ENCODE measurements at places on chromosomes 6 and 20.

DNA sequence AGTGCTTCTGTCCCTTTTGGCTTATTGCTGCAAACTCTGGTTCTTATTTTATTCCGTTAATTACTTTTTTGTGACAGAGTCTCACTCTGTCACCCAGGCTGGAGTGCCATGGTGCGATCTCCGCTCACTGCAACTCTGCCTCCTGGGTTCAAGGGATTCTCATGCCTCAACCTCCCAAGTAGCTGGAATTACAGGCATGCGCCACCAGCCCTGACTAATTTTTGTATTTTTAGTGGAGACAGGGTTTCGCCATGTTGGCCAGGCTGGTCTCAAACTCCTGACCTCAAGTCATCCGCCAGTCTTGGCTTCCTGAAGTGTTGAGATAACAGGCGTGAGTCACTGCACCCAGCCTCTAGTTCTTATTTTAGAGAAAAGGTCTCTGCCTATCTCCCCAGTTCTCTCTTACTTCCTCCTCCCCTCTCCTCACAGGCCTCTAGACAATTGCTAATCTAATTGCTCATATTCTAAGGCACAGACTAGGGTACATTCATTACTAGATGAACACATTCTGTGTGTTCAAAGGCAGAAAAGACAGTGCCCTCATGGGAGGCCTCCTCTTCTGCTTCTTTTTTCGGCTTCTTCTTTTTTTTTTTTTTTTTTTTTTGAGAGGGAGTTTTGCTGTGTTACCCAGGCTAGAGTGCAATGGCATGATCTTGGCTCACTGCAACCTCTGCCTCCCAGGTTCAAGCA lies 27.0 kb downstream of the EDEM2 start:
- DNase-seq, result no peak

GRCh38 chr20:889932-890463 lies 26.1 kb downstream of the ANGPT4 start:
- DNase-seq, result no peak

GRCh38 chr6:53986165-53986720 lies 125.0 kb upstream of the MLIP start:
- no peak for DNase-seq

GRCh38 chr6:148593130-148593812 lies 153.6 kb upstream of the UST start:
- no peak for DNase-seq

GRCh38 chr6:122180132-122180531 lies 219.3 kb upstream of the HSF2 start:
- DNase-seq, result no peak

GRCh38 chr20:62387219-62387913 lies 463 bp downstream of the RPS21 start:
- no peak for DNase-seq

- DNase-seq, result no peak
These were observed 214.0 kb downstream of the CLIC5 start for GRCh38 chr6:45801471-45802289.

DNA sequence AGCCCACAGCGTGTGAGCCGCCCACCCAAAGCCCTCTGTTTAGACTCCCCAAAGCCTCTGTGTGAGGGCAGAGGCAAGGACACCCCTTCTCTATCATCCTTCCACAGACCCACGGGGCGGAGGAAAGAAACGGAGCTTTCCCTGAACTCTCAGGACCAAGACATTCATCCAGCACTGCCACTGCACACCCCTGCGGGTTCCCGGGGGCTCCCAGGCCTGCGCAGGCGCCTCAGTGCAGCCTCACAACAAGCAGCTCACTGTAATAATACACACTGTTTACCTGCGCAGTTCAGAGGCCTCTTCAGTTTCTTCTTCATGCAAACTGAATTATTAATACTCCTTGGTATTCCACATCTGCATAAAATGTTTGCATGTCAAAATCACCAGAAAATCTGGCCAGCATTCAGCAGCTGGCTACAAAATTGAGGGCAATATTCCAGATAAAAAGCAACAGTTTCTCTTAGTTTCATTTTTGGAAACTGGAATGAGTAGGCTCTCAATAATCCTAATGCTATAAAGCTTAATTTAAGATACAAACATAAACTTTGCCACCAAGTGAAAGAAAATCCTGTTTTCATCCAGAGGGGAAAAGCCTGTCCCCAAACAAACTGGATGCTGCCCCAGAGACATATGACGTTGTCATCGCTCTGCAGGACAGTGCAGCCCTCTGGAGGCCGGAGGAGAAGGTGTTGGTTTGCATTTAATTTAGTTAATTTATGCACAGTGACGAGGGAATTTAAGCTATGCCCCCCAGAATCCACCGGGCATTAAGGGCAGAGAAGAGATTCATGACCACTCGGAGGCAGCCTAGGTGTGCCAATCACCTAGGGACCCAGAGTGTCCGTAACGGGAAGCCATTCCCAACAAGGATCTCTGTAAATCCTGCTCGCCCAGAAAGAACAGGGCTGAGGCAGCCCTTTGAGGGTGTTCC lies 45.3 kb downstream of the NINL start:
- DNase-seq, result no peak

GRCh38 chr6:47810885-47811284 lies 29.1 kb downstream of the OPN5 start:
- DNase-seq, result no peak

- DNase-seq, result no peak
These were observed 50.4 kb downstream of the HMGCLL1 start for GRCh38 chr6:55528624-55529023.

DNA sequence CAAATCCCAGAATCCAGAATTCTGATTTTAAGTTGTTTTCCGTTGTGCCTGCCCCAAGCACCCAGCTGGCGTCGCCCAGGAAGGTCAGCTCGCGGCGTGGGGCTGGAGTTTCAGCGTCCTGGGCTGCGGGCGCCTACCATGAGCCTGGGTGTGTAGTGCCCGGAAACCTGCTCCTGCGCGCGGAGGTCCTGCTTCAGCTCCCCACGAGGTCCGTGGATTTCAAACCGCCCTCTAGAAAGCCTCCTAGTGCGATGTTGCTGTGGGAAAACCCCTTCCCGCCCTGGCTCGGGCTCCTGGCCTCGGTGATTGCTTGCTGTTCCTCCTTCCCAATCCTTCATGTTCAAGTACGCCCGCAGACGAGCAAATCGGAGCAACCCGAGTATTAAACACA lies 51.3 kb upstream of the NRN1 start:
- DNase-seq, result no peak

DNA sequence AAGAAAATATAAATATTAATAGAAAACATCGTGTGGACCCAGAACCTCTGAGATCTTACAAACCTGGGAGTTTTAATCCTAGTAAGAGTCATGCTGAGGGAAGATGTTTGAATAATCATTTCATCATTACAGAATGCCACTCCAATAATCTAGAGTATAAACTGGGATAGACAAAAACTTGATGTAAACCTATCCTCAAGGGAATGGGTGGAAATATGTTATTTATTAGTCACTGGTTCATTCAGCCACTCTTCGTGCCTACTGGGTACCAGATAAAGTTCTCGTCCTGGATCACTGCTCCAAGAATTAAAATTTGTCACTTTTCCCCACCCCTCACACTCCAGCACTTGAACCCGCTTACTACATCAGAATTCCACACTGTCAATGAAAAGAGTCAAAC lies 7.7 kb downstream of the HLA-B start:
- DNase-seq, result no peak

DNA sequence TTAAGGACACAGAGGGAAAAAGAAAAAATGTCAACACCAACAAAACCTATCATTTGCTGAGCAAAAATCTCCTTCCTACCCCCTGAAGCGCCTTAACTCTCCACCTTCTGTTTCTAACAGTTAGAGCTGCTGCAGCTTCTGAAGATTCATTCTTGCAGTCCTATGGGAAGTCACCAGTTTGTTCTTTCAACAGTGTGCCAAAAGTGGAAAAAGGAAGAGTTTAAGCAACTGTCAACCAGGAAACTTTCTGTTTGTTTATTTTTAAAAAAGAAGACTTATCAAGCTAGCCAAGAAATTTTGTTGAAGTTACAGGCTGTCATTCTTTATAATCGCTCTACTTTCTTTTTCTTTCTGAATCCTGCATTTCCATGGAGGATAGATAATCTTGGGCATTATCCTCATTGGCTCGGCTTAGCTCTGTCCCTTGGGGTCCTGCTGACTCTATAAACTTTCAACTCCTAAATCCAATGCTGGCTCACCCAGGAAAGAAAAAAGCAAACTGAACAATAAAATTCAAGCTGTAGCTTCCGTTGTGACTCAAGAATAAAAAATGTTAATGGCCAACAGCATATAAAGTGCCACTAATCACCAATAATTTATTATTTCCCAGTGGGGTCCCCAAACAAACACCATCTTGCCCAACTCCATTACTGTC lies 172.8 kb upstream of the CITED2 start:
- no peak for DNase-seq

DNA sequence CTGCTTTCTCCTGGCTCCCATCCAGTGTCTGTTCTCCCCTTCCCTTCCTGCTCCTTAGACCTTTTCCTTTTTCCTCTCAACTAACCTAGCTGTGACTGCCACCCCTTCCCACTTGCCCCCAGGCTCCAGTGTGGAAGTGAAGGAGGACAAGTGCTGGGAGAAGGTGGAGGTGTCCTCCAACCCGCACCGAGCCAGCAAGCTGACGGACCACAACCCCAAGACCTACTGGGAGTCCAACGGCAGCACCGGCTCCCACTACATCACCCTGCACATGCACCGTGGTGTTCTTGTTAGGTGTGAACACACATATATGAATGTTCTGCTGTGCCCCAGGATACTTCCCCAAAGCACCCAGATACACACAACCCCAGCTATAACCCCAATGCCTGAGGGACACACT lies 18.5 kb downstream of the CUL9 start:
- DNase-seq, result no peak

- DNase-seq, result no peak
These were observed 12.2 kb upstream of the AKIRIN2 start for GRCh38 chr6:87714093-87714842.

GRCh38 chr20:1685304-1686052 lies 27.9 kb upstream of the SIRPG start:
- no peak for DNase-seq

- DNase-seq, result no peak
These were observed 20.5 kb downstream of the XRN2 start for GRCh38 chr20:21323640-21324039.

DNA sequence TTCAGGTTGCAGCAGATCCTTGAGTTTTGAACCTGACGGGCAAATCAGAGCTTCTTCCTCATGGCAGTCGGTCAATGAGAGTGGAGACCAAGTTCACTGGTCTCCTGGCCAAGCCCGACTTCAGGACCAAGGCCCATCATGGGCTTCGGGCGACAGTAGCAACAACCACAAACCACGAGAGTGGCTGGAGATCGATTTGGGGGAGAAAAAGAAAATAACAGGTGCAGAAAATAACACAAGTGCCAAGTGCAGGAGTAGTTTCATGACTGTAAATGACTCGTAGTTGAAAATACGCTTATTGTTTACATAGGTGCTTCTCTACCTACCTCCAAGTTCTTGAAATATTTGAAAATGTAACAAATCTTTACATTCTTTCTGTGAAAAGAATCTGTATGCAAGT lies 56.1 kb downstream of the DCBLD1 start:
- DNase-seq, result no peak

- DNase-seq, result no peak
These were observed 403.3 kb downstream of the TAF4 start for GRCh38 chr20:61662226-61662967.

GRCh38 chr6:85920782-85921181 lies 278.1 kb upstream of the SYNCRIP start:
- DNase-seq, result no peak

DNA sequence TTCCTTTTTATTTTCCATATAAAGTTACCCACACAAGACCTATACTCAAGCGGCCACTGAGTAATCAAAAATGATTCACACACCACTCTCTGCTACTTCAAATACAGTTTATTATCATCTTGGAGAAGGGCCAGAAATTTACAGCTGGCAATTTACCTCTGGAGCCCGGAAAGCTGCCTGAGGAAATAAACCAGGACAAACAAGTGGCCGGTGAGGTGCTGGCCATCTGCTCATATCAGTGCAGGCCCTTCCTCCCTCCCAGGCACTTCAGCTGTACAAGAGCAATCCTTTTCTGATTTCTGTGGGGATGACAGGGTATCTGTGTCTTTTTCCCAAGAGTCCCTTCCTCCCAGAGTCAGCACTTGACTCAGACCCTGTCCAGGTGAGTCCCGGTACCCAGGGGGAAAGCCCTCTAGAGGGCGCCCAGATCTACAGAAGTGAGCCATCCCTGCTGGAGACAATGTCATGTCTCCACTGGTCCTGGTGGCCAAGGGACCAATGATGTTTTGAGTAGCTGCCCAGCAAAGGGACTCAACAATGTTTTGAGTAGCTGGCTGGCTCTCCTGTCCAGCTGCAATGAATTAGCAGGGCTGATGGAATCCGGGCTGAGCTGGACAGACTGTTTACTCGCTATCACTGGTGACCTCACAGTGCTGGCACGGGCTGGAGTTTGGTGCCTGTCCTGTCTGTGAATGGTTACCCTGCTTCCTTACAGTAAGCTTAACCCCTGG lies 23.6 kb downstream of the LRP11 start:
- peak; percentile 83 for DNase-seq

DNA sequence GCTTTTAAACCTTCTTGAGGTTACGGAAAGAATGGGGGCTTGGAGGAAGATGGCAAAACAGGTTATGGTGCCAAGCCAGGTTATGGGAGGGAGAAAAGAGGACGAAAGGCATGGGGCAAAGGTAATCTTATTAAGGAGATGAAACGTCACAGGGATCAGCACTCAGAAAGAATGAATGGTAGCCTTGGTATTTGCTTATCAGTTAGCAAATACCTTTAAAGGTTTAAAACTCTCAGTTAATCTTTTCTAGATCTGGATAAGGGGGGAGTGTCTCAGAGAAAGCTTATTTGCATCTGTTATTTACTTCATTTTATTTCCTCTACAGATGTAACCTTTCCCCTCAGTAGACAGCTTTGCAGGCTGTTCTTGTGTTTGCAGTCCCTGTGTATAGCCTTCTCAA lies 55.5 kb upstream of the EEF1E1 start:
- DNase-seq, result no peak

GRCh38 chr20:36461600-36462439 lies 79.5 kb upstream of the MYL9 start:
- DNase-seq, result no peak

DNA sequence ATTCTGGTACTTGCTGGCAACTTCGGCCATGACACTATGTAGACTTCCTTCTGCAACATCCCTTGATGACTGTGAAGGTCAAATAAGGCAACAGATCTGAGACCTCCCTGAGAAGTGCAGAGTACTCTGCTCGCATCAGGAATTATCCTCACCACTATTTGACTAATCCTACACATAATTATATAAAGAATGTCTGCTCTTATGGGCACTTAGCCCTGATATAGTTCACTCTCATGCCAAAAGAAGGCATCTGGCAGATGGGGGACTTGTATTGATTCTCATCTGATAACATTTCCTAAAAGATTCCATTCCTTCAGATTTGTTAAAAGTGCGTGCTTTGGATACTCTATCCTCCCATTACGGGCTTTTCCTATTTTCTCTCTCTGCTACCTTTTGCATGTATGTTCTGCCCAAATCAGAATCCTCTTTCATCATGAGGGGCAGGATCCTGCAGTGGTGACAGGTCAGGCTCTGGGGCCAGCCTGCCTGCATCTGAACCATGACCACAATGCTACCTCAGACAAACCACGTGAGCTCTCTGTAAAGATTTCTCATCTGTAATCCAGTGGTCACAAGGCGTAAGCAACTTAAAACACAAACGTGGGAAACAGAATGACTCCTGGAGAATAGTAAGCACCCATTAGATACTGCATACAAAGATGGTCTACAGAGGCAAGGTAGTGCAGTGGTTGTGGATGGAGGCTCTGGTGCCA lies 134.0 kb downstream of the GJA10 start:
- no peak for DNase-seq

GRCh38 chr6:157798851-157799250 lies 24.2 kb upstream of the SNX9 start:
- no peak for DNase-seq

- no peak for DNase-seq
These were observed 10.7 kb downstream of the TULP4 start for GRCh38 chr6:158322724-158323560.

GRCh38 chr6:143007646-143008045 lies 53.0 kb upstream of the AIG1 start:
- no peak for DNase-seq

All from 8988T (cell line).